ENCODE measurements at places on chromosomes 7 and 10. TPM values are rescaled to one million over a fixed set of nuclear protein-coding genes. Genes with fewer than 3 reads are reported as not detected.

Gene TYSND1
- total RNA-seq = 8.3 TPM

Gene CREB5
- 5.9 TPM for total RNA-seq

Gene ADIRF
- total RNA-seq = 21.7 TPM

Gene SH3PXD2A
- 10.3 TPM for total RNA-seq

Gene PTPN20
- 0.45 TPM for total RNA-seq

Gene BLOC1S2
- total RNA-seq = 24.0 TPM

Gene SLC13A4
- total RNA-seq = 0.59 TPM

Gene ZNF92
- 4.8 TPM for total RNA-seq

Gene CRHR2
- total RNA-seq = not detected

Gene GIMAP2
- total RNA-seq = 0.15 TPM

Gene PRF1
- not detected for total RNA-seq

Gene ATOH7
- not detected for total RNA-seq

Measured in bronchus fibroblast of lung (primary cell).